ENCODE measurements at places on chromosomes 5 and 9. TPM values are rescaled to one million over a fixed set of nuclear protein-coding genes. Genes with fewer than 3 reads are reported as not detected.

Gene MCIDAS
- total RNA-seq = not detected

Gene TMEM232
- total RNA-seq = 2.0 TPM

Gene GDF9
- 0.85 TPM for total RNA-seq

Gene EPB41L4B
- 0.28 TPM for total RNA-seq

Gene CCDC69
- 77.3 TPM for total RNA-seq

Gene GLRA1
- total RNA-seq = not detected

Gene C5orf52
- not detected for total RNA-seq

Gene C7
- 0.90 TPM for total RNA-seq

Gene C1QTNF2
- total RNA-seq = not detected

Gene HAVCR1
- total RNA-seq = not detected

Gene FCN1
- 0.08 TPM for total RNA-seq

Gene IL31RA
- 0.31 TPM for total RNA-seq

Gene ZNF454
- not detected for total RNA-seq

Gene BTNL8
- not detected for total RNA-seq

Gene FABP6
- total RNA-seq = 1.9 TPM

Gene PCDHA6
- total RNA-seq = not detected

Gene SEC24A
- 26.2 TPM for total RNA-seq

Gene IL3
- total RNA-seq = not detected

Gene SAPCD2
- 32.5 TPM for total RNA-seq

Gene PCDHGA9
- total RNA-seq = 0.56 TPM

Gene FOXI1
- total RNA-seq = not detected

Gene HTR4
- total RNA-seq = not detected

Gene ARSI
- not detected for total RNA-seq

Gene N4BP3
- total RNA-seq = 11.4 TPM

Gene ADAMTS2
- total RNA-seq = 0.05 TPM

Gene CDC25C
- 9.2 TPM for total RNA-seq

Gene AQP3
- 3.4 TPM for total RNA-seq

Gene CDKN2AIPNL
- total RNA-seq = 36.7 TPM

Gene CREB3
- total RNA-seq = 21.4 TPM

Gene NUTM2G
- not detected for total RNA-seq

Gene FBLL1
- total RNA-seq = 0.13 TPM

Gene TMEM252
- total RNA-seq = not detected

Gene ELOVL7
- total RNA-seq = 0.95 TPM

Gene IFNA2
- total RNA-seq = not detected

Gene CLTA
- 172 TPM for total RNA-seq

Gene GRIA1
- total RNA-seq = not detected

Gene AJM1
- total RNA-seq = 2.5 TPM
